Breast epithelium (tissue), 4 donors: ENCODE measurements at places on chromosomes 11 and 22.

DNA sequence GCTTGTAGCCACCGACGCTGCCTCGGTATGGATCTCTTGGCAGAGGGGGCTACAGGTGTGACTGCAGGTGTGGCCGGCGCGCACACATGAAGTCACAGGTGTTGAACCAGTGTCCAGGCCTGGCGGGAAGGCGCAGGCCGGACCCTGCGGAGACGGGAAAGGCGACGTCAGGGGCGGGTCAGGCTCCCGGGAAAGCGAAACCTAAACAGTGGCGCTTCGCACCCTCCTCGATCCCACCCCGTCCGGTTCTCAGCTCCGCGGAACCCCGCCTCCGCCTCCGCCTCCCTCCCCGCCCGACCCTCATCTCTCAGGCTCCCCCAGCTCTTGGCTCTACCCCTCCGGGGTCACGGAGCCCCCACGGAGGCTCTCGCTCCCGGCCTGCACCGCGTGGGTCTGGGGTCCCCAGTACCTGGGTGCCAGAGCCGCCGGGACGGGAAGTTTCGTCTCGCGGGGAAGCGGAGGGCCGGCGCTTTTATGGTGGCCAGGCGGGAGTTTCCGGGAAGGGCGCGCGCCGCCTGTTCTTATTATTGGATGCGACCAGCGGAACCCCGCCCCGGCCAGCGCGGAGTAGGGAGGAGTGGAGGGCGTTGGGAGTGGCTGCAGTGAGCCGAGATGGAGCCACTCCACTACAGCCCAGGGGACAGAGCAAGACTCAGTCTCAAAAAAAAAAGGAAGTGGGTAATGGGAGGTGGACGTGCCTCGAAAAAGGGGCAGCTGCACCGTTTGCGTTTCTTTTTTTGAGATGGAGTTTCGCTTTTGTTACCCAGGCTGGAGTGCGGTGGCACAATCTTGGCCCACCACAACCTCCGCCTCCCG is at the start of gene IRF7:
IRF7 (minus strand) TSS at position 447 of the 816 bp plus-strand sequence. CDS start 586 bp downstream, outside the sequence.
- no peaks in the 10 kb centered on the region for H3K27me3 ChIP-seq
- H3K27ac ChIP-seq = peak within 1 kb of the TSS; percentile 92
- peak within 1 kb of the TSS; percentile 71 for H3K4me3 ChIP-seq
- peaks cover 10% of the 10 kb centered on the region for H3K4me1 ChIP-seq

DNA sequence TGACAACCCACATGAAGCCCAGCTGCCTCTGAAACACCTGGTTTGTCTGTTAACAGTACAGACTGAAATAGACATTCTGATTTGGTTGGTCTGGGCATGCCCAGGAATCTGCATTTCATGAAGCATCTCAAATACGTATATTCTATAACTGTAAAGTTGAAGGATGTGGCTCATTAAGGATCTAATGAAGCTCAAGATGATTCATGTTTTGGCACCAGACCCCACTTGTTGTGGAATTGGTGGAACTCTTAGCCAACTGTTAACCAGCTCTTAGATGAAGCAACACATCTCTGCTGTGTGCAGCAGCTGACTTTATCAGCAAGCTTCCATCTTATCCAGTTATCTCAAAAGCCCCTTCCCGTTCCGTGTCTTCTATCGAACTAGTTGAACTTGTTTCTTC is 232.2 kb downstream of the INSC start:
- H3K4me3 ChIP-seq = no peak overlapping the region
- H3K27ac ChIP-seq = no peak overlapping the region
- no peak for DNase-seq
- H3K4me1 ChIP-seq = no peaks in the 10 kb centered on the region

- H3K36me3 ChIP-seq = no peaks in the 10 kb centered on the region
- H3K4me3 ChIP-seq = peak overlapping the region; percentile 87
- no peaks in the 10 kb centered on the region for H3K27me3 ChIP-seq
- peak overlapping the region; percentile 73 for H3K27ac ChIP-seq
Measured at GRCh38 chr22:43185860-43186261, 1.1 kb downstream of the TTLL12 start.

GRCh38 chr11:117064275-117064674 is 34.0 kb downstream of the SIK3 start:
- H3K36me3 ChIP-seq = no peaks in the 10 kb centered on the region
- DNase-seq = no peak
- H3K27ac ChIP-seq = no peak overlapping the region
- no peaks in the 10 kb centered on the region for H3K4me1 ChIP-seq
- H3K4me3 ChIP-seq = no peak overlapping the region

DNA sequence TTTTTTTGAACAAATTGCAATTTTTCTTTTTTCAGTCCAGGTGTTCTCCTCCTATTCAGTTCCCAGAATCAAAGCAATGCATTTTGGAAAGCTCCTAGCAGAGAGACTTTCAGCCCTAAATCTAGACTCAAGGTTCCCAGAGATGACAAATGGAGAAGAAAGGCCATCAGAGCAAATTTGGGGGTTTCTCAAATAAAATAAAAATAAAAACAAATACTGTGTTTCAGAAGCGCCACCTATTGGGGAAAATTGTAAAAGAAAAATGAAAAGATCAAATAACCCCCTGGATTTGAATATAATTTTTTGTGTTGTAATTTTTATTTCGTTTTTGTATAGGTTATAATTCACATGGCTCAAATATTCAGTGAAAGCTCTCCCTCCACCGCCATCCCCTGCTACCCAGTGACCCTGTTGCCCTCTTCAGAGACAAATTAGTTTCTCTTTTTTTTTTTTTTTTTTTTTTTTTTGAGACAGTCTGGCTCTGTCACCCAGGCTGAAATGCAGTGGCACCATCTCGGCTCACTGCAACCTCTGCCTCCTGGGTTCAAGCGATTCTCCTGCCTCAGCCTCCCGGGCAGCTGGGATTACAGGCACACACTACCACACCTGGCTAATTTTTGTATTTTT is 6.2 kb upstream of the UBE4A start:
- DNase-seq = no peak
- no peak overlapping the region for H3K27ac ChIP-seq
